ENCODE measurements at places on chromosomes 5 and 9.
A peak's percentile ranks its signal among the peaks of the same experiment; 100 is the strongest.

DNA sequence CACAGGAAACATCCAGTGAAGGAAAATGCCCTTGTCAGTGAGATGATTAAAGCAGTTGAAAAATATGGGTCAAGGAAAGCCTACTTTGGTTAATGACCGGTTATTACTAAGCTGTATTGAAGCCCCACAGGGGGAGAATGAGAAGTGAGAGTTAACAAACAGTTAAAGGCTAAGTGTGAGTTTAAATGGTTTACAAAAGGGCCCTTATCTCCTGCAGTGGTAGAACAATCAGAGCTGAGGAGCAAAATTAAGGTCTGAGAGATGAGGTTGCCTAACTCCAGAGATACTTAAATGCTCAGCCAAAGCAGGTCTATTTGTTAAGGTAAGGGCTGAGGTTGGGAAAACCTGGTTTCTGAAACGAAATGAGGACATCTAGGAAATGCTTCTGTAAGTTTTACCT, 75.1 kb upstream of the FER start:
- DNase-seq: no peak

DNA sequence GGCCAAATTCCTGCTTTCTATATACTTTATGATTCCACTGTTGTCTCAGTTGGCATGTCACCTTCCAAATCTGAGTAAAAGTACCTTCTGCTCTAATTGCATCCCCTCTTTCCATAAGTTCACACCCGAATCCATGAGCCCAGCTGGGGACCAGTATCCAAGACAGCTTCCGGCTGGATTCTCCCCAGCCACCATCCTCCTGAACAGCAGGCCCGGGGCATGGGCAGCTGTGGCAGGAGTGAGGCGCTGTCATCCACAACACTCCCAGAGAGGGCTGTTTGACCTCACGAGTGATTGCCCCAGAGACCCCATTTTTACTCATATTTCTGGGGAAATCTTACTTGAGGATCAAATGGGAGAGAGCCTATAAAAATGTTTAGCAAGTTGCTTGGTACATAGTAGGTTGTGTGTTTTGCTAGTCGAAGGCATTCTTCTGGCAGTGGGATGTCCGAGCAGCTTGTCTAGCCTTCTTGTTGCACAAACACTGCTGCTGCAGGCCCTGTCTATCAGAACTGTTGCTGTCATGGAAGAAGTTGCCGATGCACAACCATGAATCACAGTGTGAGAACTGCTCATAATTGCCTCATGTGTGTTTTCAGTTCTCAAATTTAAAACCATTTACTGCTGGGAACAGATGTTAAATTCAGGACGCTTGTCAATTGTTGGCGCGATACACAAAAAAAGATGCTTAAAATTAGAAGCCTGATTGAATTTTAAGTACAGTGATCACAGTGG, 93.8 kb downstream of the HSPA4 start:
- DNase-seq: no peak

DNA sequence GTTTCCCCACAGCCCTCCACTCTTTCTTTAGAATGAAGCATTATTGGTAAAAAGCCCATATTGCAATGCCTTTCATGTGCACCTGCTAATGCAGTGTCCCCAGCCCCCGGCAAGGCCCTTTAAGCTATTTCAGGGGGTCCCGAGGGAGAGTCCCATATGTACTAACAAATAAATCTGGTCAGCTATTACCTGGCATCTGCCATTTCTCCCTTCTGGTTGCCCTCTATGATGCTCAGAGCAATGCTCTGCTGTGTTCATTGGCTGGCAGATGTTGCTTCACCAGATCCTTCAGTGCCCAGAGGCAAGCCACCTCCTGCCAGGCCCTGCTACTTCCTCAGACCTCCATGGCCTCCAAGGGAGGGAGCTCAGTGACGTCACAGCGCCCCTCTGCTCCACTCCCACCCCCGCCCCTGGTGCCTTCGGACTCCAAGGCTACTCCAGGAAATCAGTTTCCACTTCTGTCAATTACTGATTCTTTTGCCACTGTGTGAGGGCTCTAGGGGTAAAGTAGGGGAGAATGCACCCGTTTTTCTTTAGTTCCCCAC, 201.1 kb upstream of the GLRA1 start:
- DNase-seq: no peak

DNA sequence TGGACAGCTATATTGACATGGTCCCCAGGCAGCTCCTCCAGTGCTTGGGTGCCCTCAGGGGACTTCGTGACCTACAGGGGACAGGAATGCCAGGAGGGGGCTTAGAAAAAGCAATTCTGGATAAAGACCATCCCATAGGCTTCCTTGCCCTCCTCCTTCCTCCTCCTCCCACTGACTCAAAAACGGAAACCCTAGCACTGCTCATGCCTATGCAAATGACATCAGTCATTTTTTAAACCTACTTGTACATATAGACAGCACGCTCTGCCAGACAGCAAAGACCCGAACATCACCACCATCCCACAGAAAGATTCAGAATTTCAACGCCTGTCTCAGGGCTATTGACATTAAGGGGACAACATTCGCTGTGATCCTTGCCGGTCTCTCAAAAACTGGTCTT, 11.0 kb downstream of the IGFBPL1 start:
- DNase-seq: no peak

DNA sequence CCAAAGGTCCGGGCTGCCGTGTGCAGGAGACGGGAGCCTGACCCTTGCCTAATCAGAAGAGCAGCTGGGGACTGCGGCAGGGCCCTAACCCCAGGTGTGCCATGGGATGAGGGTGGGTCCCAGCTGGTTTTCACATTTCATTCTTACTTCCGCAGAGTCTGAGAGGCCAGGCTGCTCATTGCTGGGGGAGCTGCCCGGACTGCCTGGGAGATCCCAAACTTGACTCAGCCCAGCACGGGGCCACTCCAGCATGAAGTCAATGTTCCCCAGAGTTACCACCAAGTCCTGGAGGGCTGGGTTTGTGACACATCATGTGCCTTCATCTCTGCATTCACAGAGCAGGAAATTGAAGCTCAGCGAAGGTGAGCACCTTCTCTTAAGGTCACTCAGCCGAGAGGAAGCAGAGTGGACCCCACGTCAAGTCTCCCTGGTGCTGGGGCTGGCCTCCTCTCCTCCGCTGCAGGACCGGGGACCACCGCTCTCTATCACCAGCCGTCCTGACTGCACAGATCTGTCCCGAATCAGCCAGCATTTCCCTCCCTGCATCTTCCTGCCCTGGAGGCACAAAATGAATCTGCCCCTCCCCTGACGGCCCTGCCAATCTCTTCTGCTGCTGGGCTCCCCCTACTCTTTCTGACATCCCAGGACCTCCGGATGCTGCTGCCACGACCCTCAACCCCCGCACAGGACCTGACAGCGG, 54.6 kb upstream of the PHYKPL start:
- DNase-seq: no peak

DNA sequence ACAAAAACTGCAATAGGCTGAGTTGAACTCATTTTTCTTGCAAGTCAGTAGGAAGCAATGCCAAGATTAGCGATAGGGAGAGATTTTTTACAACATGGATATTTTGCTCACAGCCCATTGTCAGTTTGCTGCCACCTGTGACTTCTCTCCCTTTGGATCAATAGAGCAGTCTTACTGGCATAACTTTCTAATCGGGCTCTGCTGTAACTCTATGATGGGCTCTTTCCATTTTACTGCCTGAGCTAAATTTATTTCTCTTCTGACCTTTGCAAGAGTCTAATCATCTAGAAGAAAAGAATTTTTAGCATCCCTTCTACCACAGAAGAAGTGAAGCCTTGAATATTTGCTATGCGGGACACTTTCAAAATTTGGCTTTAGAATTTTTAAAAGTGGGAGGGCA, 53.6 kb upstream of the SGCD start:
- no peak for DNase-seq

GRCh38 chr5:177368869-177369644, 11.3 kb downstream of the RGS14 start:
- peak; percentile 32 for DNase-seq

- DNase-seq: no peak
These were observed 122.0 kb downstream of the PAPPA start for GRCh38 chr9:116275418-116276195.

All from pancreas (tissue), 10 donors.